ENCODE measurements at places on chromosomes 16 and 17.

GRCh38 chr17:47800686-47801085 lies 20.9 kb downstream of the OSBPL7 start:
- no peak for DNase-seq
- no peaks in the 10 kb centered on the region for H3K27me3 ChIP-seq
- H3K27ac ChIP-seq = no peak overlapping the region

GRCh38 chr16:54953461-54953860 lies 22.8 kb downstream of the IRX5 start:
- H3K36me3 ChIP-seq = no peaks in the 10 kb centered on the region
- H3K4me3 ChIP-seq = no peak overlapping the region
- no peak for DNase-seq

DNA sequence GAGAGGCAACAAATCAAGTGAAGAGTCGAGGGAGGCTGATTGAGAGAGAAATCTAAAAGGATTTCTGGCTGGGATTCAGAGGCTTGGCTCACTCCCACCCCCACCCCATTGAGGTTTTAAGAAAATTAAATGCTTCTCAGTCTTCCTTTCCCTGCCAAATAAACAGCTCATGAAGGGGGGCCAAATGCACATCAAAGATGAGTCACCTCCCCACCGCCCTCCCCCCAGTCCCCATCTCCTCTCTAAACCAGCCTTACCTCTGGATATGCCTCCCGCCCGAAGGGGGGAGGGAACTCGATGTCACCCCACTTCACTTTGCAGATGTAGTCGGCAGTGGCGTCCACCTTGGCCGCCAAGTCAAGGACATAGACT lies 11.6 kb downstream of the ACLY start:
- H3K36me3 ChIP-seq = peaks cover 100% of the 10 kb centered on the region
- no peaks in the 10 kb centered on the region for H3K27me3 ChIP-seq
- no peaks in the 10 kb centered on the region for H3K4me1 ChIP-seq
- no peak overlapping the region for H3K27ac ChIP-seq
- DNase-seq = no peak
- no peak overlapping the region for H3K4me3 ChIP-seq

DNA sequence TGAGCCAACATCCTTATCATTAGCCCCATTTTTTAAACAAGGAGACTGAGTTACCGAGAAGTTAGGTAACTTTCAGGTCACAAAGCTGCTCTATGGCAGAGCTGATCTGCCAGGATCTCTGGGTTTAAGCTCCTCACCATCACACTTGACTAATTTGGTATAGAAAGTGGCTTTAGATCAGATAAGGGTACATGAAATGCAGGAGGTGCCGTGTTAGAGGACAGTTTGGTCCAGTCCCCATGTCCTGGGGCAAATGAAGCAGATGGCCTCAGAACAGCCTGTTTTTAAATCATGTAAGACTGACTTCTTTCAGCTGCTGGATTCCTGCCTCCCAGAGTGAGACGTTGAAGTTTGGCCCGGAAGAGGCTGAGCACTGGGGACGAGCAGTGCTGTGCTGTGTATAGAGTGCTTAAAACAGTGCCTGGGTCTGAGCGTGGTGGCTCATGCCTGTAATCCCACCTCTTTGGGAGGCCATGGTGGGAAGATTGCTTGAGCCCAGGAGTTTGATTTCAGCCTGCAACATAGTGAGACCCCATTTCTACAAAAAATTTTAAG lies 187.0 kb upstream of the CACNG3 start:
- no peaks in the 10 kb centered on the region for H3K36me3 ChIP-seq
- no peaks in the 10 kb centered on the region for H3K4me1 ChIP-seq
- H3K27me3 ChIP-seq = no peaks in the 10 kb centered on the region
- no peak overlapping the region for H3K4me3 ChIP-seq
- DNase-seq = no peak

DNA sequence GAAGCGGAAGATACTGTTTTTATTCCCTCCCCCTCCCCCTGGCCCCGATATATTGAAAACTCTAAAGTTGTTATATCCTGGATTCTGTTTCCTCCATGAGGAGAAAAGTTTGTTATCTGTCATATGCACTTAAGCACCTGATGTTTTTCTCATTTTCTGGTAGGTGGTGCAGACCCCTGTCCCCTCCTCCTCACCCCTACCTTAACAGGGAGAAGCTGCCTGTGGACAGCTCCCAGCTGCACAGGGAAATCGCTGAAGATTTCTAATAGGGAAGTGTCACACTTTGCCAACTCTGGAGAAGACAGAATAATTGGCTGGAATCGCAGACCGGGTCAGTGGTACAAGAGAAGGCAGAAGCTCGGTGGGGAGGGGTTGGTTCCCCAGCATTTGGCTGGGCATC lies 45.3 kb upstream of the TOB1 start:
- H3K4me1 ChIP-seq = peaks cover 22% of the 10 kb centered on the region
- H3K36me3 ChIP-seq = no peaks in the 10 kb centered on the region
- H3K4me3 ChIP-seq = no peak overlapping the region
- H3K27ac ChIP-seq = no peak overlapping the region

Measured in tibial nerve (tissue), 4 donors.